Vagina (tissue), 2 donors: ENCODE measurements at places on chromosomes 7 and 10. TPM values are rescaled to one million over a fixed set of nuclear protein-coding genes. Genes with fewer than 3 reads are reported as not detected.

Gene CALD1
- 343 TPM for total RNA-seq

Gene ANKRD30A
- total RNA-seq, result not detected

Gene CALML5
- total RNA-seq, result 102 TPM

Gene COL1A2
- 199 TPM for total RNA-seq

Gene POMZP3
- 16.2 TPM for total RNA-seq

Gene YAE1
- total RNA-seq, result 5.6 TPM

Gene PLA2G12B
- total RNA-seq, result not detected

- DNase-seq, result no peak
Observed at GRCh38 chr7:27419581-27420177, 177.1 kb downstream of the EVX1 start.

- no peak for DNase-seq
Observed at GRCh38 chr7:149422914-149423301, 38.0 kb downstream of the ZNF777 start.

GRCh38 chr10:7856678-7857077 lies 38.4 kb downstream of the TAF3 start:
- no peak for DNase-seq

DNA sequence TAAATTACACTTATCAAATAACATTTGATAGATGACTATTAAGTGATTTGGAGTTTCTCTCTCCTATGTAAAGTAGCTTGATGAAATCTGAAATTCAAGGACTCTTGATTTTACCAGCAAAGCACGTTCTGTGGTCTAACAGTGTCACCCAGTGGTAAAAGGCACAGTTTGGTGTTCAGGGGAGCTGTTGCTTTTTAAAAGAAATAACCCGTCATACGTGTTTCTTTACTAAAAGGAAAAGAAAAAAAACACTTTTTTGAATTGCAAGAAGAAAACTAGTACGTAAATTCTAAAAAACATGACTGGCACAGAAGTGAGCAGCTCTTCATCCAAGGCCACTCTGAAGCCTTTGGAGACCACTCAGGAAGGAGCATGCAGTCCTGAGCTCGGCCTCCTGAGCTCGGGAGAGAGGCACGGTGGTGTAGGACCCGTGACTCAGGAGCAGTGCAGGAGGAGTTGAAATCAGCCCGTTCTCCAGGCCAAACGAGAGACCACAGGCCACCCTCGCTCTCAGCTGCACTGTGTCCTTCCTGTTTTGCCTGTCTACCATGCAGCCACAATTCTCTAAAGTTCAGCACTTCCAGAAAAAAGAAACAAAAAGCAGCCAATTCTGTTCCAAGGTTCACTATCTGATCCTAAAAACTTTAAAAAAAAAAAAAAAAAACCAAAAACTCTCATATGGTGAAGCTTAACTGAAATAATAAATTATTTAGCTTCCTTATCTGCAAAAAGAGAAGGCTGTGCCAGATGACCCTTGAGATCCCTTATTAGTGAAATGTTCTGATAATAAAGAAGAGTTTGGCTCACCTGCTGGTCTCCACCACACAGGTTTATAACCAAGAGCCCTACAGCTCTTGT lies 212.6 kb upstream of the FRMD4A start:
- DNase-seq, result no peak

GRCh38 chr10:97547962-97548361 lies 24.6 kb upstream of the ANKRD2 start:
- no peak for DNase-seq

- DNase-seq, result no peak
Observed at GRCh38 chr10:78944723-78945312, 123.9 kb upstream of the ZMIZ1 start.

DNA sequence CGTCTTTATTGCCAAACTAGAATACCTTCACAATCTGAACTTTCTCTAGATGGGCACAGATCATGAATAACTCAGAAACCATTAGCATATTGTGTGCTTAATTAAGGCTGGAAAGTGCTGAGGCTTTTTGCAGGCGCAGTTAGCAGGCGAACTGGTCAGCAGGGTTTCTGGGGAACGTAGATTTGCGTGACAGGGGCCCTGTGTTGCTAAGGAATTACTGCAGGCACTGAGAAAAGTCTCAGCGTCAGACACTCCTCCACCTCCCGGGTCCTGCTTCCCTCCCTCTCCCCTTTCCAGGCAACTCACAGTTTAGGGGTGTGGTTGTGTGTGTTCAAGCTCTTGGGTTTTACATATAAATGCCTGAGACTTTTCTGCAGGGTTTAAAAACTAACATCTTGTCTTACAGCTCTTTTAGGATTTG lies 2.2 kb downstream of the MAP3K8 start:
- DNase-seq, result no peak
